AG04449 (cell line): ENCODE measurements at places on chromosomes 11 and 22.

- DNase-seq = no peak
These were observed 37.5 kb downstream of the ZC3H12C start for GRCh38 chr11:110130642-110131238.

- DNase-seq = no peak
These were observed 615.6 kb downstream of the TBC1D22A start for GRCh38 chr22:47377926-47378560.

DNA sequence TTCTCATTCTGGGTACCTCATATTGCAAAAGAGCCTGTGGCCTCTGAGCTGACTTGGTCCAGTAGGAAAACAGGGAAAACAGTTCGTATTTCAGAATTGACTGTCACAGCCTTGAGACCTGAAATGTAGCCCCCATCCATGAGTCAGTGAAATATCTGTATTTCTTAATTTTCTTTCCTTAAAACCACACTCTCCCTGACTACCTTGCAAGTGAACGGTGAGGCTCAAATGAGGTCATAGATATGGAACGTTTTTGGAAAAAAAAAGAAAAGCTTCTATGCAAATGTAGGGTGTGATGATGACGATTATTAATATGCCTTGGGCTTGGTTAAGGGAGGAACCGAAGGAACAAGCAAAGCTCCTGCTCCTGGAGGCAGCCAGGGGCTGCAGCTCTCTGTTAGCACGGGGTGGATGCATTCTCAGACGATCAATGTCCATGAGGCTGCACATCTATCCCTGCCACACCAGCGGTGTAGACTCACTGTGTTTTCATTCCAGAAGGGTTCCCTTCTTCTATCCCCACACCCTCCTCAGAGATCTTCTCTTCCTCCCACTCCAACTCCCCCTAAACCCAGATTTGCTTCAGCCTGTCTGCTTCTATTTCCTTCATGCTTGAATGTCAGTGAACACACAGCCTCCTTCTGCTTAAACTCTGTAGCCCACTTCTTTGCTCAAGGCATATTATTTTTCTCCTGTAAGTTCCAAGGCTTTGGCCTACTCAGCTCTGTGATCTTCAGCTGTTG lies 29.2 kb upstream of the SCN3B start:
- DNase-seq = no peak

DNA sequence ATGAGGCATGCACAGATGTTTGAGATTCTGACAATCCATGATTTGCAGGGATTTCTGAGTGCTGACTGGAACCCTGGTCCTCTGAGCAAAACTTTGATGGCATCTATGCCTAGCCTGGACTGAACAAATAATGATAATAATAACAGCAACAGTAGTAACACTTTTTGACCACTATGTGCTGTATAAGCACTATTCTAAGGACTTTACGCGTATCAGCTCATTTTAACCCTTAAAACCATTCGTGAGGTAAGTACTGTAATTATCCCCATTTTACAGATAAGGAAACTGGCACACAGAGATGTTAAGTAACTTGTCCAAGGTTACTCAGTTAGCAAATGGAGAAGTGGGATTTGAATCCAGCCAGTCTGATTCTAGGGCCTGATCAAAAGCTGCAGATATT lies 168.4 kb downstream of the C11orf91 start:
- no peak for DNase-seq

GRCh38 chr11:20056109-20056949 lies 103.9 kb downstream of the DBX1 start:
- DNase-seq = no peak

DNA sequence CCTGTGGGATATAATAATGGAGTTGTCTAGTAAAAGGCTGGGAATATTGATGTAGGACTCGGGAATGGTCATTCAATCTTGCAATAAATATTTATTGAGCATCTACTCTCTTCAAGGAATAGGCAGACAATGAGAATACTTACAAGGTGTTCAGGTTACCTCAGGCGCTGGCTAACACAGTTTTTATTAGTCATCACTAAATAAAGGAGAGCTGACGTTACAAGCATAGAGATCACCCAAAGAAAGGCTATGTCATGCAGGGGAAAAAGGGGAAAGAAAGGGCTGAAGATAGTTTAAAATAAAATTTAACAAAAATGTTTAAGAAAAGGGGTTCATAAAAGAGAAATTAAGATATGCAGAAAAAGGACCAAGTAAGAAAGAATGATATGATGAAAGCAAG lies 15.8 kb upstream of the CTSC start:
- no peak for DNase-seq
